ENCODE measurements at places on chromosomes 2 and 18. TPM values are rescaled to one million over a fixed set of nuclear protein-coding genes. Genes with fewer than 3 reads are reported as not detected.

The PMS1 gene
- 60.5 TPM for polyA plus RNA-seq

The MBP gene
- 11.9 TPM for polyA plus RNA-seq

DNA sequence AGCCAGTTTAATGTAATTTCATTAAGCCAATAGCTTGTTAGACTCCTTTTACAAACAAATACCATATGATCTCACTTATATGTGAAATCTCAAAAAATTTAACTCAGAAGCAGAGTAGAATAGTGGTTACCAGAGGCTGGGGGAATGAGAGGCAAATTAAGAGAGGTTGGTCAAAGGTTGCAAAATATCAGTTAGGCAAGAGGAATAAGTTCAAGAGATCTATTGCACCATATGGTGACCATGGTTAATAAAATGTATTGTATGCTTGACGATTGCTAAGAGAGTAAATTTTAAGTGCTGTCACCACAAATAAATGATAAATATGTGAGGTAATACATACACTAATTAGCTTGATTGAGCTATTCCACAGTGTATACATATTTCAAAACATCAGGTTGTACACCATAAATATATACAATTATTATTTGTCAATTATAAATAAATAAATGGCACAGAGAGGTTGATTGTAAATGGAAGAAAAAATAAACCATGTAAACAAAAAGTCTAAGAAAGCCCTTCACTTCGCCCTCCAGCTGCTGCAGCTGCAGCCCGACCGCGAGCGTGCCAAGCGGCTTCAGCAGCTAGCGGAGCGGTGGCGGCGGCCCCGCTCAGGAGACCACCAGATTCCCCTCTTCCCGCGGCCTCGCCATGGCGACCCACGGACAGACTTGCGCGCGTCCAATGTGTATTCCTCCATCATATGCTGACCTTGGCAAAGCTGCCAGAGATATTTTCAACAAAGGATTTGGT, 23.0 kb upstream of the ACTR2 start:
- DNase-seq = no peak

The GPR39 gene
- 6.1 TPM for polyA plus RNA-seq

DNA sequence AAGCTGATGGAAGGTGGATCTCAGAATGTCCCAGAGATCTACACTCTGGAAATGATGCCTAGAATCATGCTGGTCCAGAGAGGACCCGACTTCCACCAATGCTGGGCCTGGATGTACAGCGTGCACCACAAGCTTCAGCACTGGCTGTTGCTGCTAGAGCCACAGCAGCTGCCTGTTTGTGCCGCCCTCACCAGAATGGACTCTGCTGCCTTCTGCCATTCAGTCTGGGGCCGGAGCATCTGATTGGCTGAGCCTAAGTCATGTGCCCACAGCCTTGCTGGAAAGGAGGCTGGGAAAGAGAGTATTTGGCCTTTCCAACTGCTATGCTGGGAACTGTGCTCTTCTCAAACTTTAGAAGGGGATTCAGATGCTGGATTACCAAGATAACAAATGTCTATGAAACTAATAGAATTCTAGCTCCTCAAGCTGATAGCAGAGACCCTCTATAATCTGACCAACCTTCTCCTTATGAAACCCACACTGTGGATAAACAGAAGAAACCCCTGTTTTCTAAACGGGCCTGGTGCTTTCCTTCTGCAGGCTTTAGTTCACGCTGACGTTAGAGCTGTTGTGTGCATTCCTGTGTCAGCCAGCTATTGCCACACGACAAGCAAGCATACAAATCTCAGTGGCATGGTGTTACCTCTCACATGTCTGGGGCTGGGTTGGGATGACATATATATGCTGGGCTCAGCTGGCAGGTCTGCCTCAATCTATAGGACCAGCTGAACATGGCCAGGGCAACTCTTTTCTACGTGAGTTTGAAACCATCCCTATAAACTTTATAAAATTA, 4.1 kb upstream of the LOXHD1 start:
- no peak for DNase-seq

Measured in right lung (tissue), 10 donors.